GM12865 (cell line): ENCODE measurements at places on chromosomes 11 and 22.
A peak's percentile ranks its signal among the peaks of the same experiment; 100 is the strongest.

DNA sequence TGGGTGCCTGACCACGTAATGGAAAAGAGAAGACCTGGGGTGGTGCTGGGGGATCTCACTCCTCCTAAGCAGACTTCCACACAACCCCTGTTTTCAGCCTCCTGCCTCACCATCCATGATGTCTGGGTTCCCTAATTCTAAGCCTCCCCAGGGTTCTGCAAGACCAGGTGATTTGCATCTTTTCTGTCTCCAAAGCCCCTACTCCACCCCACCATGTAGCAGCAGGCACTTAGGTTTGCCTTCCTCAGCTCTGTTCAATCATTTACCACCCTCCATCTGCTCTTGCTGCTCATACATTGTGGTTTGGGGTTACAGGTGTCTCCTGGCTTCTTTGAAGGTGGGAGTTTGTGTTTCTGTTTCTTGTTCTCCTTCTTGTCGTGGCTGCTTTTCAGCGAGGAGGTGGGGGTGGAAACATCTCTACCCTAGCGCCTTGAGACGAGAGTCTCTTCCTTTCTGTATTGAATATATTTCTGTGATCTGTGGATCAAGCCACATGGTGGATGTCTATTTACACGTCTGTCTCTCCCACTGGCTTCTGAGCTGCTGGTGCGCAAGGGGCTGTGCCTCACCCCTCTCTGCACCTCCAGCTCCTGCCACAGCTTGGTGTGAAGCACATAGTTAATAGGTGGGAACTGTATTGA is 6.6 kb upstream of the SSTR3 start:
- peak; percentile 95 for DNase-seq

- no peak for DNase-seq
Measured at GRCh38 chr11:69300120-69301060, 6.4 kb downstream of the MYEOV start.

DNA sequence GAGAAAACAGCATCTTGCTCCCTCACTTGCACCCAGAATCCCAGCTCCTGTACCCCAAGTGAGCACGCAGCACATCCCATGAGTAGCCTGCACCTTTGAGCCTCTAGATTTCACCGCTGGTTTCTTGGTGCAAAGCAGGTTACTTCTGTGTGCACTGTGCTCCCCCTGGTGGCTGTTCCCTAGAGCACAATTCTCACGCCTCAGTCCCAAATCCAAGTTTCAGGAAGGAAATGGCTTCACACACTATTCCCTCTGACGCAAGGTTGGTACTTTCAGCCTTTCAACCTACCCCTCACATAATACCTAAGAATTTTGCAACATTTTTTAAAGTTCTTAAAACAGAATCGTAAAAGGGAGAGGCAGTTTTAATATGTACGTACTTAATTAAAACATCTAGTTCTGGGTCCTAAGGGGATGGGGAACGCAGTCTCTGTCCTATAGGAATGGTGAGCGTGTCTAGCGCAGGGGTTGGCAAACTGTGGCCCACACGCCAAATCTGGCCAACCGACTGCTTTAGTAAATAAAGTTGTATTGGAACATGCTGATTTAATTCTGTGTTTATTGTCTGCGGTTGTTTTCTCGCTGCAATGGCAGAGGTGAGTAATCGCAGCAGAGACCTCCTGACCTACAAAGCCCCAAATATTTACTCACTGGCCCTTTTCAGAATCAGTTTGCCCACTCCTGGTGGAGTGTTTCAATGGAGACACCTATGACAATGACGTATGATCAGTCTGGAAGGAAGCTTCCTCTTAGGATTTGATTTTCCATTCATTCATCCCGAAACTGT is 27.5 kb downstream of the DHCR7 start:
- peak; percentile 62 for DNase-seq

- DNase-seq: no peak
Measured at GRCh38 chr22:49365910-49366309, 461.8 kb downstream of the BRD1 start.

DNA sequence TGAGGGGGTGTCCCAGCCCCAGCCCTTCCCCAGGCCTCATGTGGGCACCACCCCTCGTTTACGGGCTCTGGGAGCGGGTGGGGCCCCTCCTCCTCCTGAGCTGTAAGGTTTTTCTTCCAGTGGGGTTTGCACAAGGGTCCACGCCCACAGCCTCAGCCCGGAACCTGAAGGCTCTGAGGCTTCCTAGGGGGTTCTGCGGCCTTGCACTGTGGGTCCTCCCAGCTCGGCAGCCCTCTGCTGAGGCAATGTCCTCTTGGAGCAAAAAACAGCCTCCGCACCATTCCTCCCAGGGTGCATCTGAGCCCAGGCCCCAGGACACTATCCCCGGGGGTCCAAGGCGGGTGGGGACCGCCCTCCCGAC is 14.1 kb downstream of the H19 start:
- DNase-seq: no peak

GRCh38 chr11:12541583-12542151 is 132.6 kb upstream of the TEAD1 start:
- no peak for DNase-seq

DNA sequence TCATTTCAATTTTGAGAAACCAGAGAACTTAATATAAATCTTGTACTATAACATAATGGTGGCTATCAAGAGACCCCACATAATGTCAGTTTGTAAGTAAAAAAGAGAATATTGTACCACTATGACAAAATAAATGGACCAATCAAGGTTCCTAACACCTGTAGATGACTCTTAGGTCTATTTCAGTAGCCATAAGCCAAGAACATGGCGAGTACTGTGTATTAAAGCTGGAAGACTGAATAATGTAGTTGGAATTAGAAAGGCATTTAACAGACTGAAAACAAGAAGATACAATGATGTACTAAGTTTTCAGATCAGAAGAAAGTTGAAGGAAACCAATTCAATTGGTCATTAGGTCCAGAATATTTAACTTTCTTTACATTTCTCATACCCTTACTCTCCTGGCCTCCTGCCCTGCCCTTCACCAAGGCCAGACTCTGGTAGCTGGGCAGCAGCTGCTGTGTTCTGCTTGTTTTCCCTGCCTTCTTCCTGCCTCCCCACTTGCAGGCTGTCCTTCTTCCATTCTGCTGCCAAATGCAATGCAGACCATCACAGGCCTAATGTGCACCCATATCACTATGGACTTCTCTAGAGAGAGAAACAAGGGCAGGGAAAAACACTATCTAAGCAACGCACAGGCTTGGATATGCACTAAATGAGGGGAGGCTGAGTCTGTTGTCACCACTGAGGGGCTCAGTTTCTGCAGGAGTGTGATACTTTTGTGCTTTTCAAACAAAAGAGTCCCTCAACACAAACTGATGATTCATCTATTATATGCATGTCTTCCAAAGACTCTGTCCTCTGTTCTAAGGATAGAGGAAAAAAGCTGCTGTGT is 60.1 kb downstream of the RAB30 start:
- no peak for DNase-seq

DNA sequence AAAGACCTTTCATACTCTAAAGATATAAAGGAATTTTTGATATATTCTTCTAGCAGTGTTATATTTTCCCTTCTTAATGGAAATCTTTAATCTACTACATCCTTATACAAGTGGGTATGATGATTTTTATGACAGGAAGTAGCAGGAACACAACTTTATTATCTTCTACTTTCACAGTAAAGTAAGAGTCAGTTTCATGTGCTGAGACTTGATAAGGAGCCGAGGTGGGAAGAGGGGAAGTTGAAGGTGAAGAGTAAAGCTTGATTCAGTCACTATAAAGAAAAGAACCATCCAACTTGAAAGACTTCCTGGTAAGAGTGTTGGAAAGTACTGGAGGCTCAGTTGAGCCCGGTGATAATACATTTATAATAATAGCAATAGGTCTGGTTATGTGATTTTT is 82.1 kb upstream of the PTH start:
- no peak for DNase-seq

DNA sequence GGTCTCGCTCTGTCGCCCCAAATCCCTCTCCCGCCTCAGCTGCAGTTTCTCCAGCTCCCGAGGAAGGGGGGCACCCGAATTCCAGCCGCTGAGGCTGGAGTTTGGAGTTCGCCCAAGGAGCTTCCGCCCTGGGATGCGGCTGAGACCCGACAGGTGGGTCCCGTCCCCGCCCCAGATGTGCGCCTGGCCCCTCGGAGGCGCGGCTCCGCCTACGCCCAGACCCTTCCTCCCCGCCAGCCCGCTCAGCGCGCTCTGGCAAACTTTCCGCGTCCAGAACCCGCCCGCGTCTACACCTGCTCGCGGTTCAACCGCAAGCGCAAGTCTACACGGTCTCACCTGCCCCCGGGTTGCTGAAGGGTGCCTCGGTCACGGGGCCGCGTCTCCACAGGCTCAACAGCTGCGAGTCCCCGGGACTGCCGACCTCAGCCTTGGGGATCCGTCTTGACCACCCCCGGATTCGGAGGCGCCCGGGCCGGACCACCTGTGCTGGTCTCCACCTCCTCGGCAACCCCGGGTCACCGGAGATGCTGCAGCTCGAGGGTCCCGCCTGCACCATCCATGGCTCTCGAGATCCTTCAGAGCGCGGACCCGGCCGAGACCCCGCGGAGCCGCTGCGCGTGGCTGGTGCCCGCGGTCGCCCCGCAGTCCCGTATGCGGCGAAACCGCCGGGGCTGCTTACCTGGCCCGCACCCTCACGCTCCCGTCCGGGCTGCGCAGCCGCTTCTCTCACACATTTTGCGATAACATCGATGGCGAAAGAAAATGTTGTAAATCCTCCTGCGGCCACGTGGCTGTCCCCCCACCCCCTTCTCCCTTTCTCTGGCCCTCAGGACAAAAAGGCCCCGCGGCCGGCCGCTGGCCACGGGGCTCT is 63.6 kb downstream of the NFAM1 start:
- no peak for DNase-seq

GRCh38 chr11:83150450-83150849 is 6.5 kb upstream of the PCF11 start:
- DNase-seq: no peak

DNA sequence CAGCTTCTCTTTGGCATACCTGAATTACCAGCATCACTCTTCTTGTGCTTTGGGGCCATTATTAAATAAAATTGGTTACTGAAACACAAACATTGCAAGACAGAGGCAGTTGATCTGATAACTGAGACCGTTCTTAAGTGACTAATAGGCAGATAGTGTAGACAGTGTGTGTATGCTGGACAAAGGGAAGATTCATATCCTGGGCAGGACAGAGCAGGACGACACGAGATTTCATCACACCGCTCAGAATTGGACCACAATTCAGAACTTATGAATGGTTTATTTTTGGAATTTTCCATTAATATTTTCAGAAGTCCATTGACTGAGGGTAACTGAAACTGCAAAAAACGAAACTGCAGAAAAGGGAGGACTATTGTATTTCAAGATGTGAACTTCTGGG is 68.6 kb downstream of the LDLRAD3 start:
- DNase-seq: no peak

GRCh38 chr11:11072067-11072466 is 214.2 kb upstream of the ZBED5 start:
- DNase-seq: no peak

DNA sequence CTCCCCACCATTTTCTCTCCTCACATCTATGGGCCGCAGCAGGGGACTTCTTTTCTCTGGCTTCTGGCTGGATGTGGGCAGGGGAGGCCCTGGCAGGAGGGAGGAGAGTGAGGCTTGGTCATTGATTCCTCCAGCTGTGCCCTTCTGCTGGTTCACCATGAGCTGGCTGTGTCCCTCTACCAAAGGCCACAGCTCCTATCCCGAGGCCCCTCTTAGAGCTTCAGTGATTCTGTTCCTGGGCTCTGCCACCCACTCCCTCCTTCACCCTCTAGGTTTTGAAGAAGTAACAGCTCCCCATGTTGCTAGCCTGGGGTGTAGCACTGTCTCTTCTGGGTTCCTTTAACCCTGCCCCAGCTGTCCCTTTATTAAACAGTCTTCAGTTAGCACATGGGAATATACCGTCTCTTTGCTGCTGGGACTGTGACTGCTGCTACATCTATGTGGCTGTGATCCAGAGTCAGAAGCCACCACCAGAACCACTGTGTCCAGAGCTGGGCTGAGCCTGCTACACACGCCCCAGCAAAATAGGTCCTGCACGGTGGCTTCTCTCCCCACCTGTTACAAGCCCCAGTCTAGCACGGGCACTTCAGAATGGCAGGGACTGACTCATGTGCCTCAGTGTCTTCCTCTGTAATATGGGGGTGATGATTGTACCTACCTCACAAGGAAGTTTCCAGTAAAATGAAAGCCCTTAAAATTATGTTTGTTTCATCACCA is 578 bp upstream of the PARVG start:
- no peak for DNase-seq

DNA sequence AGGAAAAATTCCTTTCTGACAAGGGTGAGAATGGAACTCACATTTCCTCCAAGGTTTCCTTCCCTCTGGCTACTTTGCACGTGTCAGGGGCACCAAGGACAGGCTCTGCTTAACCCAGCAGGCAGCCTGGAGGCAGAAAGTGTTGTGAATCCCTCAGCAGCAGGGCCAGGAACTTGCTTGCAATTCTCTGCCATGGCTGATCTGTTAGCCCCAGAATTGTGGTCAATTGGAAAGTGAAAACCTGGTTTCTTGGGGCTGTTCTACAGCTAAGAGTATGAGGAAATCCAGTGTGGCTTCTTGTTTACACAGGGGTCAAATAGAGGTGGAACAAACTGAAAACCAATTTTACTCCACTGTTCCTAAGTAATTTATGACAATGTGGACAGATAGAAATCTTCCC is 38.3 kb upstream of the CEP295 start:
- peak; percentile 80 for DNase-seq

- no peak for DNase-seq
Measured at GRCh38 chr22:22019659-22020424, 37.3 kb upstream of the TOP3B start.

GRCh38 chr22:19385221-19385906 is 46.2 kb downstream of the HIRA start:
- DNase-seq: no peak

DNA sequence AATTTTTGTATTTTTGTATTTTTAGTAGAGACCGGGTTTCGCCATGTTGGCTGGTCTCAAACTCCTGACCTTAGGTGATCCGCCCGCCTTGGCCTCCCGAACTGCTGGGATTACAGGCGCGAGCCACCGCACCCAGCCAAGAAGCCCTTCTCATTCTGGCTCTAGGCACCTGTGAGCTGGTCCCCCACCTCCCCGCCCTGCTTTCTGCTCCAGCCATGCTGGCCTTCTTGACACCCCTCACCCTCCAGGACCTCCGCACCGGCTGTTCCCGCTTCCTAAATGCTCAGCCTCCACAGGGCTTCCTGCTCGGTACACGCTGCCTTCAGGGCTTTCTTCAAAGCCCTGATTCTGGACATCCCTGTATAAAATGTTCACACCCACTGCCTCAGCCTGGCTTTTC is 5.5 kb upstream of the FXYD2 start:
- no peak for DNase-seq

GRCh38 chr22:29090039-29090438 is 17.2 kb downstream of the KREMEN1 start:
- no peak for DNase-seq

GRCh38 chr11:115075356-115075755 is 397.0 kb downstream of the NXPE2 start:
- no peak for DNase-seq
